Activated T-helper 1 cell treated with anti-CD3 and anti-CD28 coated beads, Interleukin-12 subunit alpha, Interleukin-12 subunit beta, Interleukin-2, Interleukin-4 antibody, amounts not matched to agents 30 ng/mL and 10 ng/mL and 1 ng/mL, durations not matched to agents 14 hours and 24 hours and 36 hours (primary cell): ENCODE measurements at places on chromosomes 7 and 10.

- DNase-seq = no peak
These were observed 179.3 kb downstream of the TFEC start for GRCh38 chr7:115851291-115851690.

- DNase-seq = no peak
These were observed 156.7 kb downstream of the PLXNA4 start for GRCh38 chr7:132419542-132419941.

GRCh38 chr7:127598318-127598717 lies 4.8 kb downstream of the FSCN3 start:
- DNase-seq = no peak

DNA sequence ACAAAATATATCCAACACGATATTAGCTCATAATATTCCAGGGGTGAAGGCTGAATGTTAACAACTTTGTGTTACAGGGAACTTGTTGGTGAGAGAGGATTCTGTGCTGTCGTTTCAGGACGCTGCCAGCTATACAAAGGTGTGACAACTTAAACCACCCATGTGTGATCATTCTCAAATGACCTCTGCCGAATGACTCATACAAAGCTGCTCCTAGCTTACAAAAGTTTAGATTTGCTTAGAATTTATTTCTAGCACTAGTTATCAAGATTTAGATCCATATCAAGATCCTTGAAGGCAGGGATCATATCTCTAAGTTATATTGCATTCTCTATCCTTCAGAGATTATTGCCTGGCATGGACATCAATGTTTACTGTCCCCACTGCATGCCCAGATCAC lies 65.3 kb downstream of the COBL start:
- DNase-seq = no peak

DNA sequence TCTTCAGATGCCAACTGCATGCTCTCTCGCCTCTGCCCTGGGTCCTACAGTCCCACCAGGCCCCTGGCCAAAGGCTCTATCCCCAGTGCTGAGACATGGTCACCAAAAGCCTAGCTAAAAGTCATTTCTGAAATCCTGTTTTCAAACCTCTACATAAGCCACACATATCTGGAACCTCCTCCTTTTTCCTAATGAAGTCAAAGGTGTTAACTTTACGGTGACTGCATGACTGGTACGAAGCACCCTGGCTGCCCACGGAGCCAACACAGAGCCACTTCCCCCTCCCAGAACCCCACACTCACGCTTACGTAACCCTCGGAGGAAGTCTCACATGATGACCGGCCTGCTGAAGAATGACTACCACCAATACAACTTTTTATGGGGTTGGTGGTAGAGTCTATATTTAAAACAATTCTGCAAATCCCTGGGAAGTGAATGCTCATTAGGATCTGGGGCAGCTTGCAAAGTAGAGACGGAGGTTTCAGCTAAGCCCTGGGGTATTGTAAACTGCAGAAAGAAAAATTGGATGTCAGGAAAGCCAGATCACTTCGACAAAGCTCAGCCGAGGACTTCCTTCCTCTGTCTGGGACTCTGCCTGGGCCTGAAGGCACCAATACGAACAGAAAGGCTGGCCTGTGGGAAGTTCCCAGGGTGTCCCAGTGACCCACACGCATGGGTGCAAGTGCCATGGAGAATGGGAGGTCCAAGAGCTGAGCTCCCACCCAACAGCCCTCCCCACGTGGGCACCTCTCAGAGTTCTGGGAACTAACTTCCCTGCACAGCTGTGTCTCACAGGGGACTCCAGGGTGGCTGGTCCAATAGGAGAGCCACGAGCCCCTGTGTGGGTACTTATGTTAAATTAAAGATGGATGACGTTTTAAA lies 50.7 kb downstream of the PDGFA start:
- DNase-seq = no peak

GRCh38 chr10:75513292-75513885 lies 82.0 kb downstream of the LRMDA start:
- no peak for DNase-seq
